ENCODE measurements at places on chromosomes 1 and 21.

GRCh38 chr1:180946541-180947498, 34.1 kb downstream of the KIAA1614 start:
- DNase-seq, result no peak

- DNase-seq, result no peak
These were observed 482.2 kb downstream of the CAMTA1 start for GRCh38 chr1:7267493-7267892.

GRCh38 chr1:54745274-54745673, 19.0 kb downstream of the PARS2 start:
- no peak for DNase-seq

- DNase-seq, result peak; percentile 68
These were observed 22.0 kb upstream of the SLC26A9 start for GRCh38 chr1:205965036-205965884.

Measured in NCI-H1417 (cell line).